NCI-H187 treated with DMSO at 0.1 percent for 48 hours (cell line): ENCODE measurements at places on chromosomes 16 and 17.

GRCh38 chr17:48747445-48748363 is 19.2 kb upstream of the HOXB13 start:
- DNase-seq, result no peak

- no peak for DNase-seq
These were observed 40.7 kb downstream of the ABCA5 start for GRCh38 chr17:69286257-69286656.

DNA sequence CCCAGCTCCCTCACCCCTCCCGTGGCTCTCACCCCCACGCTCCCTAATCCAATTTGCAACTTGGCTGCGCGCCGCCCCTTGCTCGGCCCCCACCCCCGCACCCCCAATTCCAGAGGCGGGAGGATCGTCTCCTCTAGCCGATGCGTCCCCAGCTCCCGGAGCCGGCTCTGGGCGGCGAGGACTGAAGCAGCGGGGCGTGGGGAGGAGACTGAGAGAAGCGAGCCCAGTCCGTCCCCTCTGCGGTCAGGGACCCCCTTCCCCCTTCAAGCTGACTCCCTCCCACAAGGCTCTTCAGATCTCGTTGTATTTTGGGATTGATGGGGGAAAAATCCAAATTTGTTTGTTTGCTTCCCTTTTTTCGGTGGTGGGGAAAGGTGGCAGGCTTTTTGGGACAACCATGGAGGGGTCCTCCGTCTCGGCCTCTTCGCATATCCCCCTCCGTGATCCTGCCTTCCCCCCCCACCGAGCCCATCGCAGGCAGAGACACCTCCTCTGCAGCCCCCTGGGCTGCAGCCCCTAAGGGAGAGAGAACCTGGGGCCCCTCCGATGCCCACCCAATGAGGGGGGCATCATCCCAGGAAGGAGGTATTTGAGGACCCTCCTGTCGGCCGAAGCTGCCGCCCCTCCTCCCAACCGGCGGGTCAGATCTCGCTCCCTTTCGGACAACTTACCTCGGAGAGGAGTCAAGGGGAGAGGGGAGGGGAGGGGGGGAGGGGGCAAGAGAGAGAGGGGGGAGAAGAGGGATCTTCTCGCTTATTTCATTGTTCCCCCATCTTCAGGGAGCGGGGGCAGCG is 466 bp downstream of the NEUROD2 start:
- no peak for DNase-seq

GRCh38 chr16:318628-319027 is 33.9 kb downstream of the AXIN1 start:
- DNase-seq, result no peak

DNA sequence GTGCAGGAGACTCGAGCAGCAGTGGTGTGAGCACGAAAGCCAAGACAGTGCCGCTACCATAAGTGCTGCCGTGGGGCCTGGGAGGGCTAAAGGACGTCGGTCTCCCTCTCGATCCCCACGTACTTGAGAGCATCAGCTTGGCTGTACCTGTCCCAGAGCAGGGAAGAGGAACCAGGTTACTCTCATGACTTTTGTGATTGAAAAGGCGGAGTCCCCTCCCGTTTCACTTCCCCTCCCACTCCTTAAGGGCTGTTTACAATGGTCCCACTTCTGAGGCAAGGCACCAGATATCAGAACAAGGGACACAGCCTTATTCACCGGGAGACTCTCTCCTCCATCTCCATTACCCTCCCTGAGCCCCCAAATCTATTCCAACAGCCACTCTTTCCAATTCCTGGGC is 20.1 kb downstream of the CNTNAP1 start:
- DNase-seq, result no peak

DNA sequence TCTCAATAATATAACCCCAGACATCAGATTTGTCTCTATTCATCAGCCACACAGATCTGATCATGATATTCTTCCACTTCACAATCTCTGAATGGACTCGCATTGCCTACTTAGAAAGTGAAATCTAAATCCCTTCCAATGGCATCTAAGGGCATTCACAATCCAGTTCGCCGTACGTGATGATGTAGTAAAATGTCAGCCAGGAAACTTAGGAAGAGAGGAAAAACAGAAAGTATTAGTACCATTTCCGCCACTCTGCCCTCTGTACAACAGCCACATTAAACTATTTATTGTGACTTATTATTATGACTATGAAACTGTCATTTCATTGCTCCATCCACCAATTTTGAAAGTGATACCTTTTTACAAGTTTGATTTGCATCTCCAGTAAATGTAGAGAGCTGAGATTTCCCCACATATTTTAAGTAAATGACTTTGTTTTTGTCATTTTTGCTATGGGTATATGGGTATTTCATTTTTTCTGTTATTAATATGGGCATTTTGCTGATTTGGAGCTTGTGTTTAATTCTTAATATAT is 69.4 kb upstream of the SMIM36 start:
- DNase-seq, result no peak

DNA sequence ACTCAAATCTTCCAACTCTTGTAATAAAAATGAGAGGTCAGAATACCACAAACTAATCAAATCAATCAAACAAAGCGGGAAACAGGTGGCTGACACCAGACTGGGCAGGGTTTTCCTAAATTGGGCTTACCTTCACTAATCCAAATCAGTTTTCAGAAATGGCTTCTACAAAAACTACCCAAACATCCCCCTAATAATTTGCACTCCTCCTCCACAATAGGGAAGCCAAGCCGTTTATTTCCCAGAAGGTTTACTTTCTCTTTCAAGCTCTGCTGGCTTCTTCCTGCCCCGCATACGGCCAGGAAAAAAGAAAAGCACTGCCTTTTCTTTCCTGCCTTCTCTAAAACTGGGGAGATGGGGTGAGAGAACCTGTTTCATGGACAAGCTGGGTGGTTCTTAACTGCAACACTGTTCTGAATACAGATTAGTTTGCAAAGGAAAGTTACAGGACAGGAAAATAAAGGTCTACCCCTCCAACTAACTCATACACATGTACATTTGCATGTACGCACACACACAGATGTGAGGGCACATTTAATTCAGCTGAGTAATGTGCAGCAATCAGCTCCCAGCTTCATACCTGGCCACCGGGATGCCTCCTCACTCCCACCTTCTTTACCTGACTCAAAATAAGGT is 9.2 kb downstream of the STAT3 start:
- no peak for DNase-seq

- DNase-seq, result peak; percentile 4
These were observed 630 bp downstream of the RNFT1 start for GRCh38 chr17:59963738-59964481.

- DNase-seq, result no peak
These were observed 6.9 kb downstream of the HOXB4 start for GRCh38 chr17:48571024-48571818.

- DNase-seq, result no peak
These were observed 564.0 kb downstream of the MAF start for GRCh38 chr16:79036541-79036940.

DNA sequence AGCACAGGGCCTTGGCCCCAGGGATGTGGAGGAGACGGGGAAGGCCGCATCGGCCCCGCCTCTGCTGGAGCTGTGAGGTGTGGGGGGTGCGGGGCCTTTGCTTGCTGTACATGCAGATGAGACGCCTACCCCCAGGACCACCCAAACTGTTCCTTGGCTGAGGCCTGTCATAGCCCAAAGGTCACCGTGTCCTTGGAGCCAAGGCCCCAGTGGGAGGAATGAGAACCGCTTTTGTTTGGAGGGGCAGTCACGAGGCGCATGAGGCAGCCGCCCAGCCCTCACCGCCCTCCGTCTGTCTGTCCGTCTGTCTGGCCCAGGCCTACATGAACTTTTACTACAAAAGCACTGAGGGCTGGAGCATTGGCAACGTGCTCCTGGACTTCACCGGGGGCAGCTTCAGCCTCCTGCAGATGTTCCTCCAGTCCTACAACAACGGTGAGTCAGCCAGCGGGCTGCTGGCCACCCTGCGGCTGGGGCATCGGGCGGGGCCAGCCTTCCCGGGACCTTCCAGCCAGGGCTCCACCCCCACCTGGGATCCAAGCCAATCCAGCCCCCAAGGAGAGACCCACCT is 8.8 kb downstream of the TAX1BP3 start:
- no peak for DNase-seq

DNA sequence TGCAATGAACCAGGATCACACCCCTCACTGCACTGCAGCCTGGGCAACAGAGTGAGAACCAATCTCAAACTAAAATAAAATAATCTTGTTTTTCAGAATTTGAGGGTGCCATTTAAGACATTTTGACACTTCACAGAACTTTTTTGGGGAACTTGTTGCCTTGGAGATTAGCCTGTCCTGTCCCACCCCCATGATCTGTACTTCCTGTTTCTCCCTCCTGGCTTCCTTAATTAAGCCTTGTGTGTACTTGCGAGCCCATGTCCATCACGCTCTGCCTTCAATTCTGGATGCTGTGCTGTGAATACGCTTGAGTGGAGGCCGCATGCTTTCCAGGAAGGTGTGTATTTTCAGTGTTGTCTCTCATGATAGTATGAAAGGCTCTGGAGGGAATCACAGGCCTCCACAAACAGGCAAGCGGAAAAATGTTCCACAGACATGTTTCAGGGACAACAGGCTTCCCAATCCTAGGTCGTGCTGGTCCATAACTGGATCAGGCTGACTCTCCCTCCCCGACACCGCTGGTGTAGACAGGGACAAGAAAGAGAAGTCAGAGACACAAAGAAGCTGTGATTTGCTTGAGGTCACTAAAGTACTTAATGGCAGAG is 56.9 kb downstream of the NOS2 start:
- no peak for DNase-seq

DNA sequence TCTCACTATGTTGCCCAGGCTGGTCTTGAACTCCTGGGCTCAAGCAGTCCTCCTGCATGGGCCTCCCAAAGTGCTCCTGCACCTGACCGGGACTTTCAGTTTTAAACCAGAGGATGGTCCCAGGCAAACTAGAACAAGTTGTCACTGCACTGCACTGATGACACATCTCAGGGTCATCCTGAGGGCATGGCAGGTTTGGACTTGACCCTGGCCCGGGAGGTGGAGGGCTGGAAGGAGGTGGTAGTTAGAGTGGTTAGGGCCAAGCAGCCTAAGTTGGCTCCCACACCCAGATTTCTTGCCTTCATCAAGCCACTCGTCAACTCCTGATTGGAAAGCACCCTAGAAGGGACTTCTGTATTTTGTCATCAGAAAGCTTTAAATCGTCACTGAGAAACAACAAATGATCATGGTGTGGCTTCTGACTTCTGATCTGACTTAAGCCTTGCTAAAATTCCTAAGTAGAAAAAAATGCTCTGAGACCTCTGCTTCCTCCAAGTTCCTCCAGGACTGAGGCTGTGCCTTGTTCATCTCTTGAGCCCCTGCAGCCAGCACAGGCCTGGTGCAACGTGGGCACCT is 43.5 kb downstream of the EMP2 start:
- no peak for DNase-seq

DNA sequence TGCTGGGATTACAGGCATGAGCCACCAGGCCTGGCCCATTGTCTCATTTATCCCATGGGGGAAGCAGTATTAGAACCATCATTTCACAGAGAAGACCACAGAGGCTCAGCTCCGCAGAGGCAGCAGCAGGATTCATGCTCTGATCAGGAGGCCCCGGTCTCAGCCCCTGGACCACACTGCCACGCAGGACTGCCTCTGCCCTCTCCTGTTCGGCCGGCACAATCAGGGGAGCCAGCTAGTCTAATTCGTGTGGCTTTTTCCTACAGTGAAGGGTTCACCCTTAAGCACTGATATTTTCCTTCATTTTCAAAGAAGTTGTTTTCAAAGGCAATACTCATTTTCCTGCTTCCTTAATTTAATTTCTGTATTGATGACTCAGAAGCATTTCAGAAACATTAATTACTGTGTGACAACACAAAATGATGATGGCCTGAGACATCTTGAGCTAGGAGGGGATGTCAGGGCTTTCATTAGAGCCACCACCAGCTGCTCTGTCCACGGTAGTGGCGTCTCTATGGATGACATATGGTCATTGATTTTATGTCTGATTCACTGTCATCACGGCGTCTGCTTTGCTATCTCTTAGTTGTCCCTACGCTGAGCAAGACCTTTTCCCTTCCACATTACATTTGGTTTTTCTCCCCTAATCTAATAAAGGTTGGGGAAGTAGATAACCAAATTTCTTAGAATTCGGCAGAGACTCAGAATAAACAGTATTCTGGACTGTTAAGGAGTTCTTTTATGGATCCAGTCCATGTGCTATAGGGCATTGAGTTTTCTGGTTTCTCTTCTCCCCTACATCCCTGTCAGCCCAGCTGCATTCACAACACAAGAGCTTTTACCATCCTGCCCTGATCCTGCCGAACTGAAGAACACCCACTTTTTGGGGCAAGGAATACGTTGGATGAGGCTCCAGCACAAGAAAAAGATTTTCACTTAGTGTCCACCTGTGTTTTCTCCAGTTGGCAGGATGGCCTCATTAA is 314.0 kb downstream of the SLC39A11 start:
- no peak for DNase-seq

GRCh38 chr16:89921702-89922476 is 1.3 kb upstream of the TUBB3 start:
- no peak for DNase-seq

GRCh38 chr16:71421911-71422310 is 19.9 kb downstream of the TLE7 start:
- DNase-seq, result no peak

GRCh38 chr16:67552476-67552875 is 9.8 kb upstream of the CTCF start:
- DNase-seq, result no peak

DNA sequence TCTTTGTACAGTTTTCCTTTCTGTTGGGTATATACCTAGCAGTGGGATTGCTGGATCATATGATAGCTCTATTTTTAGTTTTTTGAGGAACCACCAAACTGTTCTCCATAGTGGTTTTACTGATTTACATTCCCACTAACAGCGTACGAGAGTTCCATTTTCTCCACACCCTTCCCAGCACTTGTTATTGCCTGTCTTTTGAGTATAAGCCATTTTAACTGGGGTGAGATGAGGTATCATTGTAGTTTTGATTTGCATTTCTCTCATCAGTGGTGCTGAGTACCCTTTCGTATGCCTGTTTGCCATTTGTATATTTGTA is 887 bp upstream of the EVI2B start:
- no peak for DNase-seq

- no peak for DNase-seq
These were observed at the start of gene CYB561 for GRCh38 chr17:63445954-63446752. TSS of gene CYB561 (minus strand) at chr17:63446306. CDS start at chr17:63437547, 8,759 bp downstream.

DNA sequence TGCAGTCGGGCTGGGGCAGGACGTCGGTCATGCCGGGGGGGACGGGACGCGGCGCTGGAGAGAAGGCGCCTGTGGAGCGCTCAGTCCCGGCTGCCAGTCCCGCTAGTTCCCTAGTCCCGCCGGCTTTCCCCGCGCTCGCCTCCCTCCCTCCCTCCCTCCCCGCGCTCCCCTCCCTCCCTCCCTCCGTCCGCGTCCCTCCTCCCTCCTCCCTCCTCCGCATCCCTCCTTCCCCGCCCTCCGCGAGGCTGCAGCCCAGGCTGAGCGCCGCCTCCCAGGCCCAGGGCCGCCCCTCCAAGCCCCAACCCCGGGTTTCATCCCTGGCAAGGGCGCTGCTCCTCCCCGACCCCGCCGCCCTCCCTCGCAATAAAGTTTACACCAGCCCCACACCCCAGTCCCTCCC is 34.8 kb downstream of the TIMM22 start:
- DNase-seq, result no peak

GRCh38 chr17:4411201-4411600 is 22.5 kb upstream of the SPNS3 start:
- DNase-seq, result no peak

GRCh38 chr16:85152414-85153030 is 40.2 kb upstream of the CIBAR2 start:
- DNase-seq, result no peak
